HFFc6 (cell line): ENCODE measurements at places on chromosomes 12 and 14. TPM values are rescaled to one million over a fixed set of nuclear protein-coding genes. Genes with fewer than 3 reads are reported as not detected.

The SP7 gene
- total RNA-seq: not detected in 3 replicates

The WNT1 gene
- not detected in 3 replicates for total RNA-seq

The SMOC1 gene
- not detected in 3 replicates for total RNA-seq

The MYF6 gene
- total RNA-seq: not detected in 3 replicates

The ACTN1 gene
- 749 and 797 TPM in 2 replicates for total RNA-seq

The CCDC88C gene
- 0.09 TPM in 1 of 3 replicates, not detected in the others for total RNA-seq

The ADSS1 gene
- total RNA-seq: 2.5 to 3.5 TPM (median 2.7 TPM) in 3 replicates

The CCDC38 gene
- not detected in 3 replicates for total RNA-seq

The LRP1 gene
- total RNA-seq: 190 and 314 TPM in 2 replicates

The DNAJC22 gene
- total RNA-seq: 0.41 to 3.0 TPM (median 0.66 TPM) in 3 replicates

DNA sequence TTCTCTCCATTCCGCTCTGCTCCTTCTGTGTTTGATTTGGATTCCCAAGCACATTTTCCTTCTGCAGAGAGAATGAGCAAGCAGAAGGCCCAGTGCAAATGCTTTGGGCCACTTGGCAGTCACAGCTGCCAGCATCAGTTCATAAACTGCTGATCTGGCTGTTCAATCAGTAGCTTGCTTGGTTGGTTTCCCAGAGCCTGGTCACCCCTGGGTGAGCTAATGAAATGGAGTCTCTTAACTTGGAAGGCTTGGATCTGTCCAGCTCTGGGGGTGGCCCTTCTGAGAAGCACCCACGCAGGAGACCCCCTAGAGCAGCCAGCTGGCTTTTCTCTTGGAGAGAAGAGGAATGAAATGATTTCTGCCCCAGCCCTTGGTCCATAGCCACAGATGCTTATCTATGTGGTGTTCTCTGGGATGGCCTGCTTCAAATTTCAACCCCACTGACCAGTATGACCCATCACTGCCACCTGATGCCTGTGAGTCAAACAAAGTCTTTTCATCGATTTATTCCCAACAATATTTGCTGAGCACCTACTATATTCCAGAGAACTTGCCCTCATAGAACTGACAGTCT is 30.3 kb downstream of the FAIM2 start:
- peak; percentile 41 for DNase-seq

DNA sequence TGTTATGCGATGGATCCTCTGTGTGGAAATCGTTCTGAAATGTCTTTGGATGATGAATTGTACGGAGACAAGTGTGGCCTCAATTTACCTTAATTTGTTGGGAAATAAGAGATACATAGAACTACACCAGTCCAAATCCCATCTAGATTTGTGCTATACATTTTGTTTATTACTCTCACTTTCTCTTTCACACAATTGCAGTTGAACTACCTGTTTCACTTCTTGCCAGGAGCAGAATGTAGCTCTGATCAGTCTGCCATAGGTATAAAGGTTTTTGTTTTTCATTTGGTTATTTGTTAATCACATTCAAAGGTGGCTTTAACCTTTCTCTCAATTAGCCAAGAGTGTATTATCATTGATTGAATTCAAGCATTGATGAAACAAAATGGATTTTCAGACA is 268.2 kb downstream of the SNAPC1 start:
- DNase-seq: no peak

DNA sequence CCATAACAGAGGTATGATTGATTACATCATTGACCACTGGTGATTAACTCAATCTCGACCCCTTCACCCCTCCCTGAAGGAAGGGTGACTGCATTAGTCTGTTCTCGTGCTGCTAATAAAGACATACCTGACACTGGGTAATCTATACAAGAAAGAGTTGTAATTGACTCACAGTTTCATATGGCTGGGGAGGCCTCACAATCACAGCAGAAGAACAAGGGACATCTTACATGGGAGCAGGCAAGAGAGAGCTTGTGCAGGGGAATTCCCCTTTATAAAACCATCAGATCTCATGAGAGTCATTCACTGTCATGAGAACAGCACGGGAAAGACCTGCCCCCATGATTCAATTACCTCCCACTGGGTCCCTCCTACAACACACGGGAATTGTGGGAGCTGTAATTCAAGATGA is 55.9 kb upstream of the TMCC3 start:
- DNase-seq: no peak

DNA sequence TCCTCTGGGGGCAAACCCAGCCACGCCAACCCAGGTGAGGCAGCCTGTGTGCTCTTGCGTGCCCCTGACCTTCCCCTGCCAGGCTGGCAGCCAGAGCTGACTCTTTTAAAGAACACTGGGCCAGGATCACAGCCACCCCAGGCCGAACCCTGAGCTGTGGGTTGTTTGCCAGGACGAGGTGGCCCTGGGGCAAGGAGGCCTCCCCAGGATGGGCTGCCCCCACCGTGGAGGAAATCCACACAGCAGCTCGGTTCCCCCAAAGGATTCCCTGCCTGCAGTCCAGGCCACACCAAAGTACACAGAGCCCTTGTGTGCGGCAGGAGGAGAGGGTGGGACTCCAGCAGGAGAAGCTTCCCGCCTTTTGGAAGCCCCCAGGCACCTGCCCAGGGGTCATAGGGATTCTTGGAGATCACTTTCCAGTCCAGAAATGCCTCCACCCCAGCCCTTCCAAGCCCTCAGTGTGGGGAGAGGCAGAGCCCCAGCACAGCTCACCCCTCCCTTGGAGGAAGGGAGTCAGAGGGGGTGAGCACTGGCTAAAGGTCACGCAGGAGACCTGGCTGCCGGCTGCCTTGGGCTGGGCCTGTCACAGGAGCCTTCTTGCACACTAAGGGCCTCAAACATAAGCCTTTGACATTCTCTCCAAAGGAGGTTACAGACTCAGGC is 115.6 kb downstream of the CALM1 start:
- no peak for DNase-seq

GRCh38 chr12:120438495-120439198 is 734 bp downstream of the COX6A1 start:
- DNase-seq: no peak

- DNase-seq: no peak
Measured at GRCh38 chr12:2125651-2126522, 73.1 kb downstream of the CACNA1C start.

DNA sequence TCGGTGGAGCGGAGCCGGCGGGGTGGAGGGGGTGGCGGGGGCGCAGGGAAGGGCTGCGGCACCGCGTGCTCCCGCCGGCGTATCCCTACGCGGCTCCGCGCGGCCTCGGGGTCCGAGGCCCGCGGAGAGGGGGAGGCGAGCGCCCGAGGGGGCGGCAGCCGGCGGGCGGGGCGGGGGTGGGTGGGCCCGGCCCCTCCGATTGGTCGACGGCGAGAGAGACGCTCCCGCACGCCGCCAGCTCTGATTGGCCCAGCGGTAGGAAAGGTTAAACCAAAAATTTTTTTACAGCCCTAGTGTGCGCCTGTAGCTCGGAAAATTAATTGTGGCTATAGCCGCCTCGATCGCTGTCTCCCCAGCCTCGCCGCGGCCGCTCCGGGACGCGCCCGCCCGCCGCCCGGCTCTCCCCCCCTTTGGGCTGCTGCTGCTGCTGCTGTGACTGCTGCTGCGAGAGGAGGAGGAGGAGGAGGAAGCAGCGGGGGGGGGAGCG is at the start of gene FOXG1:
FOXG1 (plus strand) TSS at position 319 of the 487 bp plus-strand sequence. CDS start 493 bp downstream, outside the sequence.
- no peak for DNase-seq

DNA sequence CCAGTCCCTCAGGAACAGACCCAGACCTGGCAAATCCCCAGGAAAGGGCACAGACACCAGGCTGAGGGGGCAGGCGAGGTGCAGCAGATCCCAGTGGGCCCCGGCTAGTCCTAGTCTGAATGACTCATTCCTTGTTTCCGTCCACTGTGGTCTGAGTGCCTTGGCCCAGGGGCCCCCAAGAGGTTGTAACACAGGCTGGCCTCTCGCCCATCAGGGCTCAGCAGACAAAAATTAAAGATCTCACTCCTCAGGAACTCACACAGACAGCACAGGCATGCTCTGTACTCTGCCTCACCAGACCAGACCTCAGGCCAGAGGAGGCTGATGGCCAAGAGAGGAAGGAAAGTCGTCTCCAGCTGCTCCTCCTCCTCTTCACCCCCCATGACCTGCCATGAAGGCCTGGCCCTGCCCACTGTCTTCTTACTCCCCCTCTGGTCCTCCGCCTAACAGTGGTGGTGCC is 7.7 kb upstream of the LTBP2 start:
- peak; percentile 99 for DNase-seq

DNA sequence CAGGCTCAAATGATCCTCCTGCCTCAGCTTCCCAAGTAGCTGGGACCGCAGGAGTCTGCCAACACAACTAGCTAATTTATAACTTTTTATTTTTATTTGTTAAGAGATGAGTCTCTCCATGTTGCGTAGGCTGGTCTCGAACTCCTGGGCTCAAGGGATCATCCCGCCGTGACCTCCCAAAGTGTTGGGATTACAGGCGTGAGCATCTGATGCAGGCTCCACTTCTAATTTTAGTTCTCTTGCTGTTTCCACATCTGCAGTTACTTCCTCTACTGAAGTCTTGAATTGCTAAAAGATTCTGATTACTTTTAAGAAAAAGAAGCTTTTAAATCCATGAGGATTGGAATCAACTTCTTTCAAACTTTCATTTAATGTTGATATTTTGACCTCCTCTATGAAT is 13.4 kb upstream of the SNX6 start:
- DNase-seq: no peak

DNA sequence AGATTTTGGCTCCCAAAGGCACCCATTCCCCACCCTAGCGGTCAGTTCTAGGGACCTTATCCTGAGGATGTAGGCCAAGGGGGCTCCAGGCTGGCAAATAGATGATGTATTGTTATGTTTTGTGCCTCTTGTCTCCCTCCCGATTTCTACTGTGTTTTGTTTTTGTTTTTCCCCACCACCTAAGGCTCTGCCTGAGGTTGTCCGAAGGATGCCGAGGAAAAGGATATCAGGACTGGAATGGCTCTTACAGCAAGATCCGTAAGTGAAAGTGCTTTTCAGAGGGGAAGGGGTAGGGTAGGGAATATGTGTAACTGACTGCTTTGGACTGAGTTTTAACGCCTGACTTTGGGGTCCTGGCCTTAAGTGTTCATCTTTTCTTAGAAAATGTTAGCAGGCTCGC is 6.6 kb downstream of the FOXG1 start:
- no peak for DNase-seq

GRCh38 chr12:123832052-123832451 is 70.0 kb downstream of the DNAH10 start:
- no peak for DNase-seq
